ENCODE measurements at places on chromosomes 11 and 22.

- DNase-seq, result no peak
Observed at GRCh38 chr11:125768336-125769046, 10.1 kb downstream of the PATE2 start.

- DNase-seq, result no peak
Observed at GRCh38 chr22:20904008-20904979, 12.9 kb upstream of the CRKL start.

GRCh38 chr11:13487661-13488030 is 8.2 kb downstream of the PTH start:
- no peak for DNase-seq

DNA sequence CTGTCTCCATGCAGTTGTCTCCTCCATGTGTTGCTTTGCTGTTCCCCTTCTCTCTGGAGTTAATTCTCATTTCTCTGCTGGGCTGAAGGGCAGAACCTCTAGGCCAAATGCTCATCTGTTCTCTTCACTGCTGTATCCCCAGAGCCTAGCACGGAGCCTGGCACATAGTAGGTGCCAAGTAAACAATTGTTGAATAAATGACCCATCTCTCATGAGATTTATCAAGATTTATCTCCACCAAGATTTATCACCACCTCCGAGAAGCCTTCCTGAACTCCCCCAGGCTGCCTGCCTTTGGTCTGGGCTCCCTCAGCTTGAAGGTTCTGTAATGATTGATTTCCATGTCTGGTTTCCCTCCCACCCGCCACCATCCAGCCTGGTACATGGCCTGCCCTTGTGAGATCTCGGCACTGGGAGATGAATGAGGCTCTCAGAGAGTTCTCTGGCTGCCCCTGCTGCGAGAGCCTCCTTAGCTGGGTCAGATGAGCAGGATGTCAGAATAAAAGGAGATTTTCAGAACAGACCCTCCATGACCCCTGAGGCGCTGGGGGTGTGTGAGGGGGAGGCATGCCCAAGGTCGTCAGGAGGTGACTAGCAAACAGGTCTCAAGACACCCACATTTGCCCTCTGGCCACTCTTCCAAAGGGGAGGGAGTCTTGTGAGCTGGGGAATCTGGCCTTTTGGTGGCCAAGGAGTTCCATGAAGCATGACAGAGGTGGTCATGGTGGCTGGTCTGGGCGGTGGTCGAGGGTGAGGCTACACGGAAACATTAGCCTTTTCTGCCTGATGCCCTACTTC is 2.4 kb upstream of the GDPD5 start:
- no peak for DNase-seq

DNA sequence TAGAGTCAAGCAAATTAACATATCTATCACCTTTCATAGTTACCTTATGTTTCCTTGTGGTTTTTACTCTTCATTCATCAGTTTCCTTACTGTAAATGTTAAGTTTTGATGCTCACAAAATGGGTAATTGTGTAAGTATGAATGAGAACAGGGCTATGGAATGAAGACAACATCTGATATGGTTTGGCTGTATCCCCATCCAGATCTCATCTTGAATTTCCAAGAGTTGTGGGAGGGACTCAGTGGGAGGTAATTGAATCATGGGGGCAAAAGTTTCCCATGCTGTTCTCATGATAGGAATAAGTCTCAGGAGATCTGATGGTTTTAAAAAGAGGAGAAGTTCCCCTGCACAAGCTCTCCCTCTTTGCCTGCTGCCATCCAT is 107.6 kb downstream of the CCDC34 start:
- DNase-seq, result no peak

- no peak for DNase-seq
Observed at GRCh38 chr22:32842486-32842885, 41.0 kb downstream of the TIMP3 start.

GRCh38 chr11:60944490-60945294 is 7.3 kb downstream of the SLC15A3 start:
- DNase-seq, result no peak

DNA sequence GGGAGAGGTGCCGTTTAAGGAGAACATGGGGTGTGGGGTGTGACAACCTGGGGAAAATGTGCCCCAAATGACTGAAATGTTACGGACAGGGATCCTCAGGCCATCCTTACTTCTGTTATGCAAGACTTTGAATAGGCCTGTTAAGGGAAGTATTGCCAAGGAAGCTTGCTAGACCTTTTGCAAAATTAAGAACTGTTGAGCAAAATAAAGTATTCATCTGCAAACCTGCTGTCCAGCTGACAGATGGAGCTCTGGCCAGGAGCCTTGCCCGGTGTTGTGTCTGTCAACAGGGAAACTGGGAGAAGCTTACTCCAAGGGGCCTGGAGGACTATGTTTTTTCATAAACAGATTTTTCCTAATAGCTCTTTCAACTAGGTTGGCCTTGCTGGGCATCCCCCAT is 48.0 kb downstream of the FAT3 start:
- DNase-seq, result no peak

DNA sequence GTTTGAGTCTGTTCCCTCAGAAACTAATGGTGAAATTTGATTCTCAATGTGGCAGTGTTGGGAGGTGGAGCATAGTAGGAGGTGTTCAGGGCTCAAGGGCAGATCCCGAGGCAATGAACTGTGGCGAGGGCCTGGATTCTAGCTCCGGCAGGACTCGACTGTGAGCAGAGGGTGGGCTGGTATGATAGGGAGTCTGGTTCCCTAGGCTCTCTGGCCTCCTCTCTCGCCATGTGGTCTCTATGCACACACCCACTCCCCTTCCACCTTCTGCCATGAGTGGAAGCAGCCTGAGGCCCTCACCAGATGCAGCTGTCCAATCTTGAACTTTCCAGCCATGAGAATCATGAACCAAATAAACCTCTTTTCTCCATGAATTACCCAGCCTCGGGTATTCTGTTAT is 32.3 kb downstream of the ATP6V1E1 start:
- no peak for DNase-seq

DNA sequence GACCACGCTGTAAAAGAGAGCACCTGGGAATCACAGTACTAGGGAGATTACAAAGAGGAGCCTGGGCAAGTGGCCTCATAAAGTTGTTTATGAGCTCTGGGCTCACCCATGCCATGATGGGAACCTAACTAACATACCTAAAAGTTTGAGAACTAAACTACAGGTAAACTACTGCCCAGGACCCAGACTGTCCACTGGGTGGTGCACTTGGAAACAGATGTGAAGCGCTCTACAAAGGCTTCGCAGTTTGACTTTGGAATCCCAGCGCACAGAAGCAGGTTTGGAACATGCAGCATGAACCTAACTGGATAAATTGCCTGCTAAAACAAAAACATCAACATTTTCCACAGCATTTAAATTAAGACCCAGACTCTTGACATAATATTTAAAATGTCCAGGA is 418.6 kb downstream of the FAM181B start:
- no peak for DNase-seq

DNA sequence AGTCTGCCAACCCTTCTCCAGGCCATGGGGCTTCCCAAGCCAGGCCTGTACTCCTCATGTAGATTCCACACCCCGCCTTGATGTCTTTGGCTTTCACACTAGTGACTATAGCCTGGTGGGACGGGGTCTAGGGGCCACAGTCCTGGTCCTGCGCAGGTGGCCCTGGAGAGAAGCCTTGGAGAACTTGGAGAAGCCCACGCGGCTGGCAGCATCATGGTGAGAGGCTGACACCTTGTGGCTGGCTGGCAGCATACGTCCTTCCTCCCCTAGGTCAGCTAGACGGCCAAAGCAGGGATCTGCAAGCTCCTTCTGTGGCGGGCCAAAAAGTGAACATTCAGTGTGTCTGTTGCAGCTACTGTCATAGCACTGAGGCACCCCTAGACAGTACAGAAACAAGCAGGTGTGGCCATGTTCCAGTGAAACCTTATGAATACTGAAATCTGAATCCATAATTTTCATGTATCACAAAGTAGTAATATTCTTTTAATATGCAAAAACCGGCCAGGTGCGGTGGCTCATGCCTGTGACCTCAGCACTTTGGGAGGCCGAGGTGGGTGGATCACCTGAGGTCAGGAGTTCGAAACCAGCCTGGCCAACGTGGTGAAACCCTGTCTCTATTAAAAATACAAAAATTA is 42.0 kb downstream of the FAM83F start:
- DNase-seq, result peak; percentile 56

- peak; percentile 71 for DNase-seq
Observed at GRCh38 chr11:47538741-47539565, 14.0 kb downstream of the CELF1 start.

DNA sequence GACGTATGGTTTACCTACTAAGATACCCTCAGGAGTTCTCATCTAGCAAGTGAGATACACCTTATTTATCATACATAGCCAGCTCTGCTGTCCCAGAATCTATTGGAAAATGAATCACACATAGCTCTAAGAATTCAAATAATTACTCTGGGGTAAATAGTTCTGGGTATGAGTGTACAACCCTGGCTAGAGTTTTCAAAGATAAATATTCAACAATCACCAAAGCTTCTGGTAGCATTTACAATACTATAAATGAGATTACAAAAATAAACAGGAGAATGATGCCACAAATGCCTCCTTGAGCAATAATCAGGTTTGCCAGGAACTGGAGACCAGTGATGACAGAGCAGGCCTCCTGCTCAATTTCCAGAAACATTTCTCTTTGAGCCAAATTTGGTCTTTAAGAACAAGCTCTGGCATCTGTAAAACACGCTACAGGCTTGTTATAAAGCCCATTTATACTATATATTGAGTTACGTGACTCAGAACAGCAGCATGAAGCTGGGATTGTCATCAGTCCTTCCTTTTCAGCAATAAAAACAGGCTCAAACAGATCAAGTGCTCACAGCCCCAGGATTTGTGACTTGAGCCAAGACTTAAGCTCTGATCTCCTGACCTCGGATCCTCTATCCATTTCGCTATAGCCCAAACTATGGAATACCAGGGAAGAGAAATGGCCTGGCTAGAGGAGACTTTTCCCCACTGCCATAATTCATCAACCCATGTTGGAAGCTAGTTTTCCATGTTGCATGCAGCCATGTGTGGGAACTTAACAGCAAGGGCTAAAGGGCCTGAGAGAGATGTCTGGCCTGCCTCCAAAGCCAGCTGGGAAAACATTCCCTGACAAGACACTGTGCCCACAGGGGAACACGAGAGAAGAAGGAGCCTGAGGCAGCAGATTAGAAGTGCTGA is 19.7 kb downstream of the RAB30 start:
- no peak for DNase-seq

DNA sequence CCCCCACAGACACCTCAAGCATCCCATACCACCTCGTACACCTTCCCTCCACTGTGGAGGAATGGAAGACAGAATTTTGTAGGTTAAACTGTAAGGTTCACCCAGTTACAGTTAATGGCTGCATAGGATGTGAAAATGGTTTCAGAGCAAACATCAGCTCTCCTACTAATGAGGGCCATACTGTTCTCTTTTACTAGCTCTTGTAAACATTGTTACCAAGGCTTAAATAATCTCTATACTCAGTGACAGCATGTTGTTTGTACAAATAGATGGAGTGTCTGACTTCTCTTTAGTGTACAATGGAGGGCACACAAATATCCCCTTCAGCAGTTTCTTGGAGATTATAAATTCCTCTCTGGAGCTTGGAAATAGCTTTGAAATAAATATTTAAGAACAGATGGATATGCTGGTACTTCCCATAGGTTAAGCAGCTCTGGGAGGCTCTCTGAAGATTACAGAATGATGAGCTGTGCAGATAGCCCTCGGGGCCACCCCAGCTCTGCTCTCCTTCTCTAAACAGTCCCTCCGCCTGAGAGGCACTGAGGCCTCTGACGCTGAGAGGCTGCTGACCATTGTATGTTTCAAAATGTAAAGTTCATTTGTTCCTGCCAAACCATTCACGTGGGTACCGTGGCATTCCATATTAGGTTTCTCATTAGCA is 25.7 kb downstream of the TTC12 start:
- peak; percentile 67 for DNase-seq

GRCh38 chr11:38256436-38256835 is 1658.4 kb upstream of the RAG2 start:
- no peak for DNase-seq

DNA sequence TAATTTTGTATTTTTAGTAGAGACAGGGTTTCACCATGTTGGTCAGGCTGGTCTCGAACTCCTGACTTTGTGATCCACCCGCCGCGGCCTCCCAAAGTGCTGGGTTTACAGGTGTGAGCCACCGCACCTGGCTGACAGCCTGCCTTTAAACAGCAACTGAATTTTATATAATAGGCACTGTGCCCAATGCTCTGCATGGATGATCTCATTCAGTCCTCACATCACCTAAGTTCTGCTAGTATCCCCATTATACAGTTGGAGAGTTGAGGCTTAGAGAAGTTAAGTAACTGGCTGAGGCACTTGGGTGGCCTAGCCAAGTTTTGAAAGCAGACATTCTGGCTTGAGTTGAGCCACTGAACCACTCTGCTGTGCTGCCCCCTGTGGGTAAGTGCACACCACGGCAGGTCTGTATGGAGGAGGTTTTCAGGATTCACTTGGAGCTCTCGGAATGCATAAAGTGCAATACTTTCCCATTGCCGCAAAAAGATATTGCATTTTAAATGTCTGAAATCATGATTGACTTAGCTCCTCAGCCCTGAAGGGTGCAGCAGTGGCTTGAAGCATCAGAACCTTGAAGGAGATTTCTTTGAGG is 112.4 kb downstream of the LDLRAD3 start:
- DNase-seq, result no peak

GRCh38 chr11:28963187-28963586 is 855.0 kb downstream of the METTL15 start:
- DNase-seq, result no peak

GRCh38 chr11:116933961-116934360 is 96.5 kb upstream of the APOA1 start:
- no peak for DNase-seq

- DNase-seq, result no peak
Observed at GRCh38 chr11:111795334-111795985, 29.3 kb upstream of the PPP2R1B start.

DNA sequence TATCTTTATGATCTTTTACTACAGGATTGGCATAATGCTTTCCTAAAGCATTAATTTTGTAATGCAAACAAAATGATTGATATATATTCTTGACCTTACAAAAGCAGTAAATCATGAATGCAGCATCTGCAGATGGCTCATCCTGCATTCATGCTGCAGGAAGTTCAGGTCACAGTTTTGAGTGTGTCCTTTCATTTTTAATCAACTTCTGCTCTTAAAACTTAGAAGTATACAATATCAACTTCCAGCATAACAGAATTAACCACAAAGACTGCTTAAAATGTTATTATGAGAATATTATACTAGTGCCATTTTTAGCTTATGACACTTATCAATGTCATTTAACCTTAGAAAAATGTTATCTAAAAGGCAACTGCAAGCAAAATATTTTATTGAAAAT is 54.0 kb downstream of the SLC36A4 start:
- no peak for DNase-seq

DNA sequence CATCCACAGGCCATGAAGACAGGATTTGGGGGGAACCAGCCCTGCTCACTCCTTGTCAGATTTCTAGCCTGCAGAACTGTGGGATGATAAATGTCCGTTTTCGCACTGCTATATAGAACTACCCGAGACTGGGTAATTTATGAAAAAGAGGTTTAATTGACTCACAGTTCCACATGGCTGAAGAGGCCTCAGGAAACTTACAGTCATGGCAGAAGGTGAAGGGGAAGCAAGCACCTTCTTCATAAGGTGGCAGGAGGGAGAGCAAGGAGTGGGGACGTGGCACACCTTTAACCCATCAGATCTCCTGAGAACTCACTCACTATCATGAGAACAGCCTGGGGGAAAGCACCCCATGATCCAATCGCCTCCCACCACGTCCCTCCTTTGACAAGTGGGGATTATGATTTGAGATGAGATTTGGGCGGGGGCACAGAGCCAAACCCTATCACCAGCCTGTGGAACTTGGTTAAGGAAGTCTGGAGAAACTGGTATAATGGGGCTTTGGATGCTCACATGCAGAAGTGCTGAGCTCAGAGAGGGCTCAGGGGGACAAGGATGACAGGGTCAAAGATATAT is 50.7 kb downstream of the MYEOV start:
- no peak for DNase-seq

- DNase-seq, result no peak
Observed at GRCh38 chr11:85955531-85955930, 100.3 kb downstream of the CCDC83 start.

Data from NCI-H1092 treated with DMSO at 0.1 percent for 48 hours (cell line).